ENCODE measurements at places on chromosomes 2 and 18. TPM values are rescaled to one million over a fixed set of nuclear protein-coding genes. Genes with fewer than 3 reads are reported as not detected.

Gene DHRS9
- total RNA-seq: 7.6 TPM

Gene GPC1
- 24.8 TPM for total RNA-seq

Gene IL18R1
- total RNA-seq: 26.5 TPM

Gene PDE11A
- not detected for total RNA-seq

Gene RGPD4
- total RNA-seq: 0.23 TPM

Gene APOB
- 0.49 TPM for total RNA-seq

Gene TCF7L1
- total RNA-seq: 21.1 TPM

Gene FOXI3
- total RNA-seq: not detected

Gene NDUFS1
- 65.7 TPM for total RNA-seq

Gene SETBP1
- total RNA-seq: 39.5 TPM

Gene TXNDC2
- total RNA-seq: 0.55 TPM

Gene GKN2
- 77.2 TPM for total RNA-seq

Gene VAMP5
- total RNA-seq: 84.8 TPM

Gene ST8SIA5
- not detected for total RNA-seq

Measured in upper lobe of right lung (tissue), 1 donor.